Mesenteric fat pad (tissue), 1 donor: ENCODE measurements at places on chromosomes 5 and 9. TPM values are rescaled to one million over a fixed set of nuclear protein-coding genes. Genes with fewer than 3 reads are reported as not detected.

RAD50 gene
- 44.2 TPM for total RNA-seq

ADAMTSL2 gene
- total RNA-seq: 2.5 TPM

DCANP1 gene
- total RNA-seq: not detected

HK3 gene
- total RNA-seq: 41.1 TPM

RASGEF1C gene
- not detected for total RNA-seq
